ENCODE measurements at places on chromosomes 7 and 10.

DNA sequence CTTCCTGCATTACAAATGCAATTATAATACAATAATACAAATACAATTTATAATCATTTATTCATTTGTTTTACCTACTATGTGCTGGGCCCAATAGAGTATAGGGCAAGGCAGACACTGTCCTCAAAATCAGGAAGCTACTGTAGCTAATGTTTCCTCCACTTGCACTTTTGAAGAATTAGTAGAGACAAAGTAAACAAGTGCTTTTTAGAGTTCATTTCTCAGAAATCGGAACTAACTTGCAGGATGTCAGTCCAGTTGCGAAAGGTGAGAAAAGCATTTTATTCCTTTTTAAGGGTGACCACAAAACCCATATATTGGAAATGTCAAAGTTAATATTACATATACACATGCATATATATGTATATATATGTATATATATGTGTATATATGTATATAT is 14.2 kb downstream of the ADRB1 start:
- DNase-seq, result no peak

- no peak for DNase-seq
These were observed 66.4 kb upstream of the ZNF438 start for GRCh38 chr10:31098046-31098445.

- DNase-seq, result no peak
These were observed 2.2 kb upstream of the CUX1 start for GRCh38 chr7:101814991-101815825.

GRCh38 chr10:19904202-19904661 is 88.0 kb downstream of the PLXDC2 start:
- DNase-seq, result no peak

GRCh38 chr7:127476618-127477017 is 84.1 kb upstream of the ZNF800 start:
- DNase-seq, result no peak

DNA sequence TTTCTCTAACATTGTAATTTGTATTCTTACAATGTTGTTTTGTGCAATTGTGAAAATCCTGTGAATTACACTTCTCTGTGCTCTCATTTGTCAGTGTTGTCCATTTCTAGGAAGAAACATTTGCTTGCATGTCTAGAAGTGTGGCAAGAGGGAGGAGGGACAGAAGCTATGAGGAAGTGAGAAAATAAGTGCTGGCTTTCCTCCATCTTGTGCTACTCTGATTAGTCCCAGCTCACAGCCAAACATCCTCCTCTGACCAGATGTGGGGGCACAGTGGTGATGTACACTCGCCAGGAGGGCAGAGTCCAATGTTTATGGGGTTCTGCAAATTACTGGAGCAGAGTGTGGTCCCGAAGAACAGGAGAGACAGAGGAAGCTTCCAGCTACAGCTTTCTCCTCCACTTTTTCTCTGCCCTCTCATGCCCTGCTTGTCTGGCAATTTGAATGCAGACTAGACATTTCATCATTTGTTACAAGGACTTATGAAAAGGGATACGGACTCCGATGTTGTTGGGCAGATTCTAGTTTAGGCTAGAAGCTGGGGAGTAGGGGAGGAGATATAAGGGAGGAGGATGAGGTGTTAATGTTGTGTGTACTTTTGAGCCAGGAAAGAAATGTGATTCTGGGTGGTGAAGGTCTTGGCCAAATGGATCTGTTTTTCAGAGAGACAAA is 131.0 kb upstream of the C1GALT1 start:
- DNase-seq, result no peak

DNA sequence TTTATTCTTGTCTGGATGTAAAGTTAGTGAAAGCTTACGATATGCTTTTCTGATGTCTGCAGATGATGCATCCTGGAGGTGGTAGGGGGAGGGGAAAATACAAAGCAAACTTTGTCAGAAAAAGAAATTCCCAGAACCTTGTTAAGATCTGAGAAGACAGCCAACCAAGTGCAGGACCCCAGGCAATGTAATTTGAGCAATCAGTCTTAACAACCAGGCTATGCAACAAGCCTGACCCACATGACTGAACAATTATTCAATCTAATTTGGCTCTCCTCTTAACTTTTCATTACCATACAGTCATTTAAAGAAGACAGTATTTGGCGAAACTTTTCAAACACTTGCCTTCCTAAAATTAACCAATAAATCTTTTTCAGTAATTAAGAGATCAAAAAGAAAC is 74.5 kb downstream of the DNAJC1 start:
- no peak for DNase-seq

GRCh38 chr7:112420236-112420861 is 29.9 kb upstream of the IFRD1 start:
- no peak for DNase-seq

DNA sequence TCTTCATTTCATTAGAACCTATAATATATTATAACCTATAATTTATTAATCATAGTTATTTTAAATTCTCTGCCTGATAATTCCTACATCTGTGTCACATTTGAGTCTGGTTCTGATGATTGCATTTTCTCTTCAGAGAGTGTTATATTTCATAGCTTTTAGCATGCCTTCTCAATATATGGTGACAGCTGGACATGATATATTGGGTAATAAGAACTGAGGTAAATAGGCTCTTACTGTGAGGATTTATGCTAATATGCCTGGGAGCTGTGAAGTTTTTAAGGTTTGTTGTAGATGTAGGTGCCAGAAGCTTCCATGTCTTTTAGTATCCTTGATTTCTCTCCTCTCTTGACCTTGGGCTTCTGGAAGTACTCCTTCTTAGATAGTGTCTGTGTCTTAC is 325.9 kb upstream of the SEMA3D start:
- DNase-seq, result no peak

- no peak for DNase-seq
These were observed 4.7 kb downstream of the MICALL2 start for GRCh38 chr7:1454542-1454941.

DNA sequence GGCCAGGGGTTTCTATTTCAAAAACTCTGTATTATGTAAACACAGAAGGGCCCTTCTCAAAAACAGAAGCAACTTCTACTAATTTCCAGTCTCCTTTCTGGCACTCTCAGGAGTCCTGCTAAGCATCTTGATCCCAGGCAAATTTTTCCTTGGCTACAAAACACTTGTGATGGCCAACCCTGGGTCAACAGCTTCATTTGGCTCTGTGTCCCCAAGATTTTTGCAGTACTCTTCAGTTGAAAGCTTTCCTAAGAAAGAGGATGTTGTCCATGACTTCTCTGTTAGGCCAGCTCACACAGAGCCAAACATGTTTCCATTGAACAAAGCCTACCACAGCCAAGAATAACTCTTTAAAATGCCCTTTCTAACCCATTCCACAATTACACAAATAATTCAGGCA is 99.0 kb upstream of the EGR2 start:
- DNase-seq, result no peak

DNA sequence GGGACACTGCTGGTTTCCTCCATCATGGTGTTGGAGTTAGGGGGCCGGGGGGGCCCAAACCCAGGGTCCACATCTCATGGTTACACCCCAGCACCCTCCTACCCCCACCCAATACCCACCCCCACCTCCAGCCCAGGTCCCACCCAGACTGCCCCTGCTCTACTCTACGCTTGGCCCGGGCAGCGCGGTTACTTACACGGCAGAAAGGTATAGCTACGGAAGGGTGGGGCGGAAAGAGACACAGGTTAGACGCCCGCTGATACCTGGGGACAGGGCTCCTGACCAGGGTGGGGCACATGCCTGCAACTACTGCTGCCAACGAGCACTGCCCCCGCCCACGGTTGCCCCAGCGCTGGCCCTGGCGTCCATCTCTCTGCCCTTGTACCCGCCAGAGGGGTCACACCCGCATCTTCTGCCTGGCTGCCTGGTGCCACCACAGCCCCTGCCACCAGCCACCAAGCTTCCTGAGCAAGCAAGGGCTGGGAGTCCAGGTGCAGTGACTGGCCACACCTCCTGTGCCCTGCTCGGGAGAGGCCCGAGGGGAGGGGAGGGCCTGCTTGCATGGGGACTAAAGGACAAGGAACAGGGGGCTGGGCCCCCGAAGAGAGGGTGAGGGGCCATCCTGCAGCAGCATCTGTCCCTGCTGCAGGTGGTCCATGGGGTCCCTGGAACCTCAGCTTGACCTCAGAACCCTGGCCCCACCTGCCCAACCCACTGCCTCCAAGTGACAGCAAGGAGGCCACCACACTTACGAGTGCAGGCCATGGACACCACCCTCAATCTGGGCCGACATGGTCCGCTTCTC is 16.1 kb downstream of the IMPDH1 start:
- no peak for DNase-seq

DNA sequence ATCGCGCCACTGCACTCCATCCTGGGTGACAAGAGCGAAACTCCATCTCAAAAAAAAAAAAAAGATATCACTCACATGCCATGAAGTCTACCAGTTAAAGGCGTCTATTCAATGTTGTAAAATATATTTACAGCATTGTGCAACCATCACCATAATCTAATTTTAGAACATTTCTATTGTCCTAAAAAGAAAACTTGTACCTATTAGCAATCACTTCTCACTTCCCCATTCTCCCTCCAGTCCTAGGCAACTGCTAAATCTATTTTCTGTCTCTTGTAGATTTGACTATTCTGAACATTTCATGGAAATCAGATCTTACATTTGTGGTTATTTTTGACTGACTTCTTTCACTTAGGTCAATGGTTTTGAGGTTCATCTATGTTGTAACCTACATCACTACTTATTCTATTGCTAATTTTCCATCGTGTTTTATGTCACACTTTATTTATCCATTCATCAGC is 25.2 kb upstream of the OTUD1 start:
- no peak for DNase-seq

DNA sequence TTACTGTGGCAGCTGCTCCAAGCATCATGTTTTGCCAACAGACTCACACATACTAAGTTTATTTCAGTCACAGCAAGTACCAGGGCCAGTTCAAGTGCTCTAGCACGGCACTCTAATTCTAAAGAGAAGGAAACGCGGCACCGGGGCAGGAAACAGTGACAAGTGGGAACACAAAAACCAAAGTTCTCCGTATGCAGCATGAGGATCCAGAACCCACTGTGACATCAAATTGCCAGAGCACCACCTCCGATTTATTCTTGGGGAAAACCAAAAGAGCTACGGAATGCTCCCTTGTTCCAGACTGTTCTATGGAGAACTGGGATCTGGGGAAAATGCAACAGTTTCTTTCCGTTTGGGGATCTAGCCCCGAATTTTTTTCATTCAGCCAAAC is 448 bp upstream of the PTER start:
- no peak for DNase-seq

GRCh38 chr10:90130321-90131086 is 429.1 kb downstream of the KIF20B start:
- DNase-seq, result no peak

- no peak for DNase-seq
These were observed 14.0 kb downstream of the PDIA4 start for GRCh38 chr7:149014309-149014708.

DNA sequence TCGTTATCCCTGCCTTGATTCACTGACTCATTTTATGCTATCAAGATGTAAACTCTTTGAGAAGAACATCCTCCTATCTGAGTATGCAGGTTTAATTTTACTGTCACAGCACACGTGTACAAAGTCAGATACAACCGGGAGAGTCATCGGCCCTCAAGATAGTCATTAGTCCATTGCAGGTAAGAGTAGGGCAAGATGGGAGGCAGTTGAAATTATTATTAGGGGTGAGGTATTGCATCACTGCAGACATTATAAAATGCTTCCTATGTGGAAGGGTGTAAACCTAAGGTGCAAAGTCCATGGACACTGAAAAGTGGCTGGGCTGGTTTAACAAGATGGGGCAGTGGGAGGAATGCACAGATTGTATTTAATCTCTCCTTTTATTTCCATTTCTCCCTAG is 113.7 kb downstream of the ARL4A start:
- DNase-seq, result no peak

GRCh38 chr10:120949609-120950031 is 98.5 kb downstream of the WDR11 start:
- no peak for DNase-seq

GRCh38 chr10:86960863-86961434 is 2.5 kb downstream of the SNCG start:
- DNase-seq, result no peak

DNA sequence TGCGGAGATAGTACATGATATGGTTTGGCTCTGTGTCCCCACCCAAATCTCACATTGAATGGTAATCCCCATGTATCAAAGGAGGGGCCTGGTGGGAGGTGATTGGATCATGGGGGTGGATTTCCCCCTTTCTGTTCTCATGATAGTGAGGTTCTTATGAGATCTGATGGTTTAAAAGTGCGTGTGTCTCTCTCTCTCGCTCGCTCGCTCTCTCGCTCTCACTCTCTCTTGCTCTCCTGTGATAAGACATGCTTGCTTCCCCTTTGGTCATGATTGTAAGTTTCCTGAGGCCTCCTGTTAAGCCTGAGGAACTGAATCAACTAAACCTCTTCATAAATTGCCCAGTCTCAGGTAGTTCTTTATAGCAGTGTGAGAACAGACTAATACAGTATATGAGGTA is 171.9 kb downstream of the NSUN6 start:
- DNase-seq, result no peak

DNA sequence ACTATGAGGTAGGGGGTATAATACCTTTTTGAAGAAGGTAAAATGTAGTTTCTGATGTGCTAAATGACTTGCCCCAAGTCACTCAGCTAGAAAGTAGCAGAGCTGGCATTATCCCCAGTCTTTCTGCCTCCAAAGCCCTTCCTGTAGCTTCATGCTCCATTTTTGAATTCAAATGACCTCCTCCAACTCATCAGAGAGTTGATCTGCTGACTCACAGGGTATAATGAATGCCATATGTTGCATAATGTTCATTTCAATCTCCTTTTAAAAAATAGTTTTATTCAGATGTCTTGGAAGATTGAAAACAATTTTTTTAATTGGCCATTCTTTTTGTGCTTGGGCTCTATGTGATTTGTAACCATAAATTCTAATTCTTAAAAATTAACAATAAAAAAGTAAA is 272.8 kb upstream of the IMMP2L start:
- no peak for DNase-seq

GRCh38 chr10:93762979-93763391 is 5.2 kb downstream of the LGI1 start:
- no peak for DNase-seq

DNA sequence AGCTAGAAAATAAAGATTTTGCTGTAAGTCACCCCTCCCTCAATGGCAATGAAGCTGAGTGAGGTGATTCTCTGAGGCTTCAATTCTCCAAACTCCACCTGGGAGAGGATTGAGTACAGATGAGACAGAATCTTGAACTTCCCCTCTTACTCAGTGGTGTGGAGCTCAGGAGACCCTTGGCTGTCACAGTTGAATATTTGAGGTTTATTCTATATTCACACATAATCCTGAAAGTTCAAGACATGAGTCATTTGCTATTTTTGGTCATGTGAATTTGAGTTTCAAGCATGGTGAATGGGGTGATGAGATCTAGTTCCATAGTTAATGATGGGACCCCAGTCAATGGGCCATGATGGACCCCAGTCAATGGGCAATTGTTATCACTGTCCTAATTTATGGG is 13.9 kb upstream of the TECTB start:
- DNase-seq, result no peak

GRCh38 chr10:94125856-94126255 is 132.1 kb downstream of the PLCE1 start:
- DNase-seq, result no peak

DNA sequence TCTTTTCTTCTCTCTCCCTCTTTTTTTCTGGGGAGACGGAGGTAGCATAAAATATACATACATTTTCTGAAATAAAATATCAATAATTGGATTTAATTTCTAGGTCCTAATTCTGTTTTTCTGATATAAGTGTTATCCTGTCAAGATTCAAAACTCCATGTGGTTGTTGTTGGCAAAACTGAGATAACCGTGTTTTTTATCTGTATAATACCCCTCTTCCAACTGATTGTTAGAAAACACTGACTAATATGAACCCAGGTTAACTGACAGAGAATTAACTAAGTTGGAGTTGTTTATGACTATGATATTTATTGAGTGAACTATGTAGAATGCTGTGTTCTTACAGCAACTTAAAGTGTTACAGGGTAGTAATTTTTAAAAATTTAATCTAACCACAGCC is 236.5 kb upstream of the KAT6B start:
- DNase-seq, result no peak

Data from central memory CD8-positive, alpha-beta T cell (primary cell).